ENCODE measurements at places on chromosomes 2 and 18. TPM values are rescaled to one million over a fixed set of nuclear protein-coding genes. Genes with fewer than 3 reads are reported as not detected.

The PIEZO2 gene
- total RNA-seq = 0.23 TPM

The ZC3H6 gene
- 8.2 TPM for total RNA-seq

The CKAP2L gene
- total RNA-seq = not detected

The SLC9A4 gene
- total RNA-seq = not detected

The SERPINB5 gene
- not detected for total RNA-seq

The AMER3 gene
- not detected for total RNA-seq

The PCARE gene
- total RNA-seq = 0.03 TPM

The RMND5A gene
- 113 TPM for total RNA-seq

DNA sequence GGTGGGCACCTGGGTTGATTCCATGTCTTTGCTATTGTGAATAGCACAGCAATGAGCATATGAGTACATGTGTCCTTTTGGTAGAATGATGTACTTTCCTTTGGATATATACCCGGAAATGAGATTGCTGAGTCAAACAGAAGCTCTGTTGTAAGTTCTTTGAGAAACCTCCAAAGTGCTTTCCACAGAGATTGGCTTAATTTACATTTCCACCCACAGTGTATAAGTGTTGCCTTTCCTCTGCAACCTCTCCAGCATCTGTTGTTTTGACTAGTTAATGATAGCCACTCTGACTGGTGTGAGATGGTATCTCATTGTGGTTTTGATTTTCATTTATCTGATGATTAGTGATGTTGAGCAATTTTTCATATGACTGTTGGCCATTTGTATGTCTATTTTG is 194.8 kb downstream of the ZNF804A start:
- H3K36me3 ChIP-seq = no peaks in the 10 kb centered on the region
- no peak for DNase-seq
- H3K4me1 ChIP-seq = no peaks in the 10 kb centered on the region
- H3K27ac ChIP-seq = no peak overlapping the region
- H3K27me3 ChIP-seq = no peaks in the 10 kb centered on the region

GRCh38 chr2:35293261-35293660 is 1062.3 kb upstream of the CRIM1 start:
- no peaks in the 10 kb centered on the region for H3K36me3 ChIP-seq
- DNase-seq = no peak
- no peak overlapping the region for H3K4me3 ChIP-seq
- H3K27me3 ChIP-seq = no peaks in the 10 kb centered on the region

GRCh38 chr2:8033546-8034096 is 648.2 kb upstream of the ID2 start:
- no peak overlapping the region for H3K27ac ChIP-seq
- H3K27me3 ChIP-seq = no peaks in the 10 kb centered on the region
- no peak for DNase-seq
- no peak overlapping the region for H3K4me3 ChIP-seq
- no peaks in the 10 kb centered on the region for H3K4me1 ChIP-seq
- H3K36me3 ChIP-seq = no peaks in the 10 kb centered on the region

GRCh38 chr18:57780706-57781347 is 22.3 kb downstream of the ATP8B1 start:
- no peaks in the 10 kb centered on the region for H3K36me3 ChIP-seq
- no peak for DNase-seq
- no peaks in the 10 kb centered on the region for H3K27me3 ChIP-seq
- H3K4me1 ChIP-seq = peaks cover 43% of the 10 kb centered on the region
- peak overlapping the region; percentile 67 for H3K27ac ChIP-seq

DNA sequence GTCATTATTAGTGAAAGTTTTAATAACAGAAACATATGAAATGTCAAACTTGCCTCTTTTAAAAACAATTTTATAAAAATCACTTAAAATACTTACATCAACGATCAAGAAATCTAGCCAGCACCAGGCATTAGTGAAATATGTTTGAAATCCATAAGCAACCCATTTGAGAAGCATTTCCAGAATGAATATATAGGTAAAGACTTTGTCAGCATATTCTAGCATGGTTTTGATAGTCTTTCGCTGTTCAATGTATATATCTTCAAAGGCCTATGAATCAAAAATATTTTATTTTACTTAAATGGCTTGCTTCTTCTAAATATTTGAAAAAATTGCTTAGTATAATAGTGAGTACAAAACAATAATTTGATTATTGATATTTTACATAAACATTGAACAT is 91.1 kb downstream of the SCN3A start:
- H3K27me3 ChIP-seq = no peaks in the 10 kb centered on the region
- H3K4me3 ChIP-seq = no peak overlapping the region
- H3K4me1 ChIP-seq = no peaks in the 10 kb centered on the region
- no peak for DNase-seq
- no peak overlapping the region for H3K27ac ChIP-seq
- no peaks in the 10 kb centered on the region for H3K36me3 ChIP-seq

GRCh38 chr2:157784169-157784822 is 91.8 kb downstream of the ACVR1 start:
- H3K4me1 ChIP-seq = peaks cover 90% of the 10 kb centered on the region
- no peaks in the 10 kb centered on the region for H3K27me3 ChIP-seq
- DNase-seq = peak; percentile 45

- H3K27ac ChIP-seq = peak overlapping the region; percentile 94
- no peaks in the 10 kb centered on the region for H3K27me3 ChIP-seq
- DNase-seq = no peak
- peak overlapping the region; percentile 80 for H3K4me3 ChIP-seq
- H3K4me1 ChIP-seq = no peaks in the 10 kb centered on the region
- no peaks in the 10 kb centered on the region for H3K36me3 ChIP-seq
Observed at GRCh38 chr2:190179754-190180312, 117.3 kb upstream of the MSTN start.

DNA sequence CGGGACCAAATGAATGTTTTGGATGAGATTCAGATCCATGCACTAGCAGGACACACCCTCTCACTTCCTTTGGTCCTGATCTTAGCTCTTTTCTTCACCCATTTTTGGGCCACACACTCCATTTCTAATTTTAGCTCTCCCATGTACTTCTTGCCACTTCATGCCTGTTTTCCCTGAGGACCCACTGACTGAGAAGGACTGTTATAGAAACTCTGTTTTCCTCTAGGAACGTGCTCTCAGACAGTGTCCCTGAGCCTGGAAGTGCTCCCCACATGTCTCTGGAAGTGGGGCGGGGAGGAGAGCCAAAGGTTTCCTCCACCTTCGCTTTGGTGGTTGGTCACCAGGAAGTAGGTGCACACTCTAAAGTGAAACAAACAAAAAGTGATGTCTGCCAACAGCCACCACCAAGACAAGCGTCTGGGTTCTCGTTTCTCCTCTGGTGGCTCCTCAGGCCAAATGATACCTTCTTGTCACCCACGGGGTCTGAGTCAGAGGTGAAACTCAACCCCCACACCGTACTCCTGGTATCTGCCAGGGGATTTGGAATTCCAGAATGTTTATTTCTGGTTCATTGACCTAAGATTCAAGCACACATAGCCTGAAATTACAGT is 74.7 kb downstream of the MERTK start:
- H3K27ac ChIP-seq = peak overlapping the region; percentile 52
- peaks cover 13% of the 10 kb centered on the region for H3K4me1 ChIP-seq
- DNase-seq = no peak
- no peaks in the 10 kb centered on the region for H3K36me3 ChIP-seq

DNA sequence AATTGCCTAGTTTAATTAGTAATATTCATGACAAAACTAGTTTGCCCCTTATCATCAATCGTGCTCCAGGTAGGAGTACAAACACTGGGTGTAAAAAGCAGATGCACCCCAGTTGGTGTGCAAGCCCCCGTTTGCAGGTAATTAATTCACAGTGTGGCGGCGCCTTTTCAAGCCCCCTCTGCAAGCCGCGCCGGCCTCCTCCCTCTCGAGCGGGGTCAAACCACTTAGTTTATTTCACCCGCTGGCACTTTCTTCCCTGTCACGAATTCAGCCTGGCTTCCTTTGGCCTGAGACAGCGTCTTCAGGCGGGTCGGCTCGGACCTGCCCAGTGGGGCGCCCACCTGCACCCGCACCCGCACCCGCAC is 64.7 kb upstream of the MAPRE2 start:
- no peaks in the 10 kb centered on the region for H3K36me3 ChIP-seq
- H3K27me3 ChIP-seq = no peaks in the 10 kb centered on the region
- H3K4me1 ChIP-seq = peaks cover 51% of the 10 kb centered on the region

DNA sequence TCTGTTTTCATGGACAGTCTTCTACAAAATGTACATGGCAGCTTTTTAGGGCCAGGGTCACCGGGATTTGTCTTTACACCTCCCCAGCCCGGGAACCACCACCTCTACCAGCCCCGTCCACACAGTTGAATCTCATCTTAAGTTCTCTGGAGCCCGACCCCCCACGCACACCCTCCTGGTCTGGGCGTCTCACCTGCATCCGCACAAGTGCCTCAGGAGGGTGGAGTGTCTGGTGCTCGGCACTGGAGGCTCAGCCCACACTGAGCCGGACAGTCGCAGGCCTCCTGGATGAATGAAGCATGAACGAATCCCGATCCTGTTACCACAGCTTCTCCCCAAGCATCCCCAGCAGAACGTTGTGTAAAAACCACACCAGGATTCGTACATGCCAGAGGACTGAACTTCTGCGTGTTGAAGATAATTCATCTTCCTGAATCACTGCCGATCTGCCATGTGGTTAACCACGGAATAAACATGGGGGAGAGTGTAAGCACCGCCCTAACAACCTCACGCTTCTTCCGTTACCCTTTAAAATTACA is 162.0 kb downstream of the RTP5 start:
- no peak overlapping the region for H3K4me3 ChIP-seq
- H3K27me3 ChIP-seq = peaks cover 19% of the 10 kb centered on the region
- no peaks in the 10 kb centered on the region for H3K4me1 ChIP-seq
- H3K27ac ChIP-seq = no peak overlapping the region
- DNase-seq = no peak

GRCh38 chr2:218897394-218898108 is 16.9 kb downstream of the WNT10A start:
- peaks cover 66% of the 10 kb centered on the region for H3K27me3 ChIP-seq
- no peak overlapping the region for H3K4me3 ChIP-seq
- peaks cover 11% of the 10 kb centered on the region for H3K4me1 ChIP-seq
- DNase-seq = no peak
- H3K36me3 ChIP-seq = no peaks in the 10 kb centered on the region

DNA sequence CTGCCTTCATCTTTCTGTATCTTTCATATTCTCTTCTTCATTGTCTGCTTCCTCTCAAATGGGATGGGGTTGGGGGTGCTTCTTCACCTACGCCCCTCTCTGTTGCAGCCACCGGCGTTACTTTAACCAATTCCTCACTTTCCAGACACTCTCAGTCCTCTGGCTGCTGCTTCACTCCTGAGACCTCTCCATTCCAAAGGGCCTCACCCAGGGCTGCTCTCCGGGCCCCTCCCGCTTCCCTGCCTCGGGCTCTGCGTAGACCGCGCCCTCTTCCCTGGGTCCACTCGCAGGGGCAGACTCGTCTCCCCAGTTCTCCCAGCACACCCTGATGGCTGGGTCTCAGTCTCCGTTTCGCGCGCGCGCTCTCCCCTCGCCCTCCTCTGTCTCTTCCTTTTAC is 926 bp downstream of the SERPINB8 start:
- peaks cover 8% of the 10 kb centered on the region for H3K4me1 ChIP-seq
- H3K27ac ChIP-seq = peak overlapping the region; percentile 82
- H3K36me3 ChIP-seq = no peaks in the 10 kb centered on the region
- H3K4me3 ChIP-seq = peak overlapping the region; percentile 95
- no peak for DNase-seq

DNA sequence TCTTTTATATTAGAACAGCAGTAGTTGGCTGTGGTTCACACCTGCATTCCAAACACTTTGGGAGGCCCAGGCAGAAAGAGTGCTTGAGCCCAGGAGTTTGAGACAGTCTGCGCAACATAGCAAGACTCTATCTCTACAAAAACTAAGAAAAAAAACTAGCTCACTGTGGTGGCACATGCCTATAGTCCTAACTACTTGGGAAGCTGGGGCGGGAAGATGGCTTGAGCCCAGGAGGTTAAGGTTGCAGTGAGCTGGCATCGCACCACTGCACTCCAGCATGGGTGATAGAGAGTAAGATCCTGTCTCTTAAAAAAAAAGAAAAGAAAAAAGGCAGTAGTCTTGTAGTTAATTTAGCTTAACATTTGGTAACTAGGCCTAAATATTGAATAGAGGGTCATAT is 136.6 kb downstream of the AGPS start:
- no peak for DNase-seq
- no peak overlapping the region for H3K4me3 ChIP-seq
- no peak overlapping the region for H3K27ac ChIP-seq
- no peaks in the 10 kb centered on the region for H3K27me3 ChIP-seq
- no peaks in the 10 kb centered on the region for H3K4me1 ChIP-seq

DNA sequence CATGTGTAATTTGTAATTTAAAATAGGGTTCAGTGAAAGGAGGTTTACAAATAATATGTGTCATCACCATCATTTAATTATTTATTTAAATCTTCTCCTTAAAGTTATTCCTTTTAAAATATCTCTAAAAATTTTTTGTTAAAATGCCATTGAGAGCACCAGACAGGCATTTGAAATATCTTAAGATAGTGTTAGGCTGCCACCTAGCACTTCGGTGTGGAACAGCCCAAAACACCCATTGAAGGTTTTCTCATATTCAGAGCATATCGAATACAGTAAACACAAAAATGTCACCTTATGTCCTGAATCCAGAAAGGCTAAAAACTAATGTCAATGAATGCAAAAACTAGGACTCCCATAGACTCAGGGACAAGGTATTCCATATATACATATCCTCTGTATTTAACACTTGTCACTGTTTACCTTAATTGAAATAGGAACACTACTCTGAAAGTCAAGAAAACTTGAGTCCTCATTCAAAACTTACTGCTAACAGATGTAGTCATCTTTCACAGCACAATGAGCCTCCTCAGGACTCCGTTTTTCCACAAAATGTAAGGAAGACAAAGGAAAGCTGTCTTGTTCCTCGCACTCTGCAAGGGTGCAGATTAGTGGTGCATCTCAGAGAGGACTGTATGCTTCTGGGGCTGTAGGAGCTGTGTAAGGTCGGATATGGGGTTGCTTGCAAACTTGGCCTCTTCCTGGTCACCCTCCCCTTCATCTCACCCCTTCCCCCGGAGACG is 329.5 kb downstream of the PAX3 start:
- H3K27ac ChIP-seq = no peak overlapping the region
- H3K36me3 ChIP-seq = no peaks in the 10 kb centered on the region
- H3K4me3 ChIP-seq = no peak overlapping the region
- H3K4me1 ChIP-seq = no peaks in the 10 kb centered on the region
- H3K27me3 ChIP-seq = no peaks in the 10 kb centered on the region

DNA sequence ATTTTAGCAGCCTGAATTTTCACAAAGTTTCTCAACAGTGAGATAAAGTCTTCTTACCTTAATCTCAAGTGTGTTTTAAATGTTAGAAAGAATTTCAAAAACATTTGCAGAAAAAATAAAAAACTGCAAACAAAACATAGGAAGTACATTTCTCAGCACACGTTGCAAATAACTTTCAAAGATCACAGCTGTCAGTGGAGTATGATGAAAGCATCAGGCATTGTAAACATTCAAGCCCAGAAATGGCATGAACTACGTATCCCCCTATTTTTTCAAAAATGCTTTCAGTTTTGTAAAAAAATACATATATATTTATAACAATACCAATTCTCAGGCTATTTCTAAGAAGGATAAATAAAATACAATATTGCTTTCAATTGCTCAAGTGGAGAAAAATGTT is 320.6 kb upstream of the TFPI start:
- no peak for DNase-seq
- no peak overlapping the region for H3K4me3 ChIP-seq
- no peaks in the 10 kb centered on the region for H3K36me3 ChIP-seq
- H3K27me3 ChIP-seq = no peaks in the 10 kb centered on the region
- no peaks in the 10 kb centered on the region for H3K4me1 ChIP-seq
- H3K27ac ChIP-seq = no peak overlapping the region

- H3K4me1 ChIP-seq = peaks cover 5% of the 10 kb centered on the region
- no peak for DNase-seq
- H3K36me3 ChIP-seq = no peaks in the 10 kb centered on the region
- no peak overlapping the region for H3K4me3 ChIP-seq
- peak overlapping the region; percentile 17 for H3K27ac ChIP-seq
Observed at GRCh38 chr2:237134321-237135230, 48.9 kb downstream of the COPS8 start.

Measured in gastrocnemius medialis (tissue), 4 donors.